ENCODE measurements at places on chromosomes 2 and 18.

GRCh38 chr2:167681234-167682015 is 566.0 kb downstream of the STK39 start:
- DNase-seq, result no peak

DNA sequence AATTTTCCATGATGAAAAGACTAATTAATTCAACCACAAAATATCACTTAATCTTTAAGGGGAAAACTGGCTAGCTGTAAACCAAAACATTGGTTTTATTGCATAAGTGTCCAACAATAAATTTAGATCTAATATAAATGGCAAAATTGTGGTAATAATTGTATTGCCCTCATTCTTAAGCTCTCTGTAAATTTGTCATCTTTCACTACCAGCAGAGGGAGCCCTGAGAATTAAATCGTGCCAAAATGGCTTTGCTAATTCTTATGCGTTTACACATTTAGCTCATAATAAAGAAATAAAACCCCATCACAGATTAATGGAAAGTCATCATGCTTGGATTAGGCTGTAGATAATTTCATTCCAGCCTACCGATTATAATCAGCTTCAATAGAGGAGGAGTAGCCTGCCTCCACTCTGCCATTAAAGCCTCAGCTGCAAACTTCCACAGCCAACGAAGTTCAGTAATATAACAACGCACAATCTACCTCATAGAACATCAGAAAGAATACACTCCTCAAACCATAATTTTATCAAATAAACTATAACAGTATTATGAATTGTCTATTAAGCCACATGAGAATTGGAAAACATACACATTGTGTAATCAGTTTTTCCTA is 70.0 kb upstream of the ATP5MC3 start:
- DNase-seq, result peak; percentile 32

DNA sequence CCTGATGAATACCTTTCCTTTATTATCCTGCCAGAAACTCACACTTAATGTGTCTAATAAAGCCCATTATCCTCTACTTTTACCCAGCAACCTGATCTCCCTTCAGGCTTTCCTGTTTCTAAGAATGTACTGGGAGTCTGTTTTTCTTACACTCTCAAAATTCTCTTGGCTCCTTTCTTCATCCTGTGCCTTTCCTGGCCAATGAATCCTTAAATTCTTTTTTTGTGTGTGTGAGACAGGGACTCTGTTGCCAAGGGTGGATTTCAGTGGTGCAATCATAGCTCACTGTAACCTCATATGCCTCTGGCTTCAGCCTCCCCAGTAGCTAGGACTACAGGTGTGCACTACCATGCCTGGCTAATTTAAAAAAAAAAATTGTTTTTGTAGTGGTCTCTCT is 72.7 kb downstream of the MAP2 start:
- DNase-seq, result no peak

GRCh38 chr2:188238386-188238785 is 53.3 kb upstream of the GULP1 start:
- no peak for DNase-seq

DNA sequence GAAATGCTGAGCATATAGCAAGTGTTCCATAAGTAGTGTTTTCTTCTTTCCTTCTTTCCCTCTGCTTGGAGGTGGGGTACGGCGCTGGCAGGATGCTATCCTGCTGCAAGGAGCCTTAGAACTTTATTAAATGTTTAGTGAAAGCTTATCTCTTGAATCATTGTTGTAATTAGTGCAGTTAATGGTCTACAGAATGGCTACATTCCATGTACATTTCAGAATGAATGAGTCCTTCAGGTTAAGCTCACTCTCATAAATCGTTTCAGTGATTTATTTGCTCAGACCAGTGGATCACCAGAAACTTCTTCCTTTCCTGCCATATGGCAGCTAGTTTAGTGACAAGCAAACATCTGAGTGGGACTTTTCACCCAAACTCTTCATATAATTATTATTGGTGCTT is 3.3 kb upstream of the YWHAQ start:
- DNase-seq, result no peak

GRCh38 chr2:237749002-237749401 is 49.6 kb upstream of the RBM44 start:
- no peak for DNase-seq

GRCh38 chr2:54535599-54536195 is 79.6 kb downstream of the SPTBN1 start:
- peak; percentile 54 for DNase-seq

GRCh38 chr2:165902934-165903333 is 50.6 kb downstream of the TTC21B start:
- no peak for DNase-seq

DNA sequence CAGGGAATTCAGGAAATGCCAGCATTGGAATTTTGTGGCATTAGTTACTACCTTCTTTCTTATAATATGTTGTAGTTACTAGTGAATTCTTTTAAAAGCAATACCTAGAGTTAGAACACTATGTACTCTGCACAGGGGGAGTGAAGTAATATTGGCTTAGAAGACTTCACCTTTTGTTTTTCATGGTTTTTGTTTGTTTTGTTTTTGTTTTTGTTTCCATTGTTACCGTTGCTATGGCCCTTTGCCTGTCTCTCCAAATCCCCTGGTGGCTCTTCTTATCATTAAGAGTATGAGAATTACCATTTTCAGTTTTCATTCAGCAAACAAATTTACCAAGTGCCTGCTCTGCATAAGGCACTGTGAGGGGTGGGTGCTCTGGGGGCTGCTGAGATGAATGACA is 160.1 kb downstream of the HAUS1 start:
- DNase-seq, result no peak

- no peak for DNase-seq
Observed at GRCh38 chr2:15251753-15252152, 309.4 kb downstream of the NBAS start.

GRCh38 chr2:134906726-134907125 is 11.9 kb upstream of the CCNT2 start:
- DNase-seq, result no peak

- no peak for DNase-seq
Observed at GRCh38 chr2:226847090-226847489, 11.2 kb downstream of the RHBDD1 start.
